ENCODE measurements at places on chromosomes 7 and 10. TPM values are rescaled to one million over a fixed set of nuclear protein-coding genes. Genes with fewer than 3 reads are reported as not detected.

DNA sequence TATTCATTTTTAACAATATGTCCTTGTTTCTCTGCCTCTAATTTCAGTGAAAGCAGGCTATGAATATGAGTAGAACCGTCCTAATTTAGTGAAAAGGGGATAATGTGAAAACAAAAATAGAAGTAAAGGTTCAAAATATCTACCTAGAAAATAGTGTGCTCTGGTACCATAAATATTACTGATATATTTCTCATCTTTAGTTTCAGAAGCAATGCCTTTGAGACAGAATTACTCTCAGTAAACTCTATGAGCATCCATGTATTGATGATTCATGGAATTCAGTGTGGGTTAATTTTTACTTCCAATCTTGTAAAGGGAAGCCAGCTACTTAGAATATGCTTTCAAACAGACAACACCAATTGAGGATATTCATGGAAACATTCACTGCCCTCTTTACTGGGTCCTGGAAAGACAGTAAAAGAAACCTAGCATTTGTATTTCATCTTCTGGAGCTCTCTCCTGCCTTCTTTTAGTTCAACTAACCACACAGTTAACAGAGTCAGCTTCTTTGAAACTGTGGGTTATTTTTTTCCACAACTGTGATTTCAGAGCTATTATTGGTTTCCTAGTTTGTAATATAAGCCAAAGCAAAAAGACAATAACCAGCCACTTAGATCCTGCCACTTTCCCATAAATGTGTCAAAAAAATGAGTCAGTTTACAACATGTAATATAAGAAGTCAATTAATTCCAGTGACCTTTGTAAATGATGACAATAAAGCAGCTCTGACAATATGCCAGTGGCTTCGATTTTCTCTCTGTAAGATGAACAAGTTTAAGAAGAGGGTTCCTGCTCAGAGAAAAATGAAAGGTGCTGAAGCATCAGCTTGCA, 1.7 kb downstream of the LRRN3 start:
- H3K4me1 ChIP-seq, result peaks cover 75% of the 10 kb centered on the region
- no peaks in the 10 kb centered on the region for H3K27me3 ChIP-seq
- H3K4me3 ChIP-seq, result peak overlapping the region; percentile 97
- H3K27ac ChIP-seq, result peak overlapping the region; percentile 90

GRCh38 chr7:17672783-17673182, 267.5 kb downstream of the SNX13 start:
- H3K4me1 ChIP-seq, result peaks cover 4% of the 10 kb centered on the region
- peaks cover 9% of the 10 kb centered on the region for H3K27me3 ChIP-seq
- H3K36me3 ChIP-seq, result no peaks in the 10 kb centered on the region
- no peak overlapping the region for H3K27ac ChIP-seq
- DNase-seq, result no peak
- no peak overlapping the region for H3K4me3 ChIP-seq

DNA sequence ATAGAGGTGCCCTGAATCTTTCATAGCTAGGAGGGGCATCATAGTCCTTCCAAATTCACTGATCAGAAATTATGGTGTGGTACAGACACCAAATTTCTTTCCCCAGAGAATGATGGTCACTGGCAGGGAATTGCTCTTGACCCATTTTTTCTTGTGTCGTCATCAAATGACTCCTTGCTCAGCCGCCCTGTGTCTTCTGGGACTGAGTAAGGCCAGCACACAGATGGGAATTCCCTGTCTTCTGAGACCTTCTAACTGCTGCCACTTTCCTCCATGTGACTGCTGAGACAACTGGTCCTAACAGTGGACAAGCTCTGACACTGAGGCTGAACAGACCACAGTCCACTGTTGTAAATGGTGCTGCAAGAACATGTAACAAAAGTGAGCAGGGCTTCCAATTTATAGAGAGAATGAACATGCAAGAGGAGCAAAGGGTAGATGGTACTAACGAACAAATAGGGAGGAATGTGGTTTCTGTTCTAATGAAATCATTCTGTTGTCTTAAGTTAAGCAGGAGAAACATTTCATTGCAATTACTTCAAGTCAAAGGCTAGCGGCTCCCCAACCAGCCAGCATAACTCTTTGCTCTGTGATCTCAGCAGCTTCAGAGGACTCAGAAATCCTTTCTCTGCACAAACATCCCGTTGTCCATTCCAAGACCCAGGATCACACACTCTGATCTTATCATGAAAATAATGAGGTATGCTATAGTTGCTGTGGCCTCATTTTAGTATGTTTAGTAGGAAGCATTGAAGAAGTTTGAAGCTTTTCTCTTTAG, 235.9 kb upstream of the PRSS1 start:
- DNase-seq, result no peak
- H3K27me3 ChIP-seq, result peaks cover 4% of the 10 kb centered on the region
- H3K27ac ChIP-seq, result no peak overlapping the region
- no peak overlapping the region for H3K4me3 ChIP-seq
- peaks cover 6% of the 10 kb centered on the region for H3K4me1 ChIP-seq
- no peaks in the 10 kb centered on the region for H3K36me3 ChIP-seq

Gene EBF3
- total RNA-seq, result not detected

Gene SSC4D
- total RNA-seq, result 0.71 TPM

All from activated T-helper 2 cell treated with anti-CD3 and anti-CD28 coated beads, Interferon-gamma antibody, Interleukin-2, Interleukin-4, amounts not matched to agents 10 μg/mL and 5 μg/mL and 100 μg/mL, durations not matched to agents 14 hours and 24 hours and 36 hours (primary cell).